ENCODE measurements at places on chromosomes 13 and 19. TPM values are rescaled to one million over a fixed set of nuclear protein-coding genes. Genes with fewer than 3 reads are reported as not detected.

ACP7 gene
- total RNA-seq, result not detected

RUBCNL gene
- 5.0 TPM for total RNA-seq

CBARP gene
- total RNA-seq, result 0.23 TPM

SLC8A2 gene
- total RNA-seq, result 0.26 TPM

ZNF112 gene
- 4.1 TPM for total RNA-seq
